Fibroblast of skin of left quadriceps (primary cell): ENCODE measurements at places on chromosomes 3 and 15.

- peak; percentile 93 for DNase-seq
Measured at GRCh38 chr3:146712806-146713205, 107.7 kb upstream of the PLSCR5 start.

DNA sequence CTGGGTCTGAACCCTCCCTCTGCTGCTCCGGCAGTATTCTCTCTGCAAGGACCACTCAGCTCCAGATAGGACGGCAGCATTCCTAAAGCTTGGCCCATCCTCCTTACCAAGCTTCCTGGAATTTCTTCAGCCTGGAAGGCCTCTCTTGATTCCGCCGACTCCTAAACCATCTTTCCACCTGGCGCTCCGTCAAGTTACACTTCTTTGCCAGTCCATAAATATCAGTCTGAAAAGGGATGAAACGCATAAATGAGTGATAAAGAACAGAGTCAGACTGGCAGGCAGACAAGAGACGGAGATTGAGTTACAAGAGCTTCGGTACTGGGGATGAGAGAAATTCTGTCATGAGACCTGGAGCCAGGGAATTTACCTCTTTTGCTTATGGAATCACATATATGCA is 44.3 kb downstream of the CERS3 start:
- DNase-seq, result no peak

- no peak for DNase-seq
Measured at GRCh38 chr3:151635905-151636304, 97.8 kb upstream of the AADACL2 start.

GRCh38 chr3:104909721-104910120 is 457.0 kb upstream of the ALCAM start:
- no peak for DNase-seq
